ENCODE measurements at places on chromosomes 2 and 18. TPM values are rescaled to one million over a fixed set of nuclear protein-coding genes. Genes with fewer than 3 reads are reported as not detected.
A peak's percentile ranks its signal among the peaks of the same experiment; 100 is the strongest.

DNA sequence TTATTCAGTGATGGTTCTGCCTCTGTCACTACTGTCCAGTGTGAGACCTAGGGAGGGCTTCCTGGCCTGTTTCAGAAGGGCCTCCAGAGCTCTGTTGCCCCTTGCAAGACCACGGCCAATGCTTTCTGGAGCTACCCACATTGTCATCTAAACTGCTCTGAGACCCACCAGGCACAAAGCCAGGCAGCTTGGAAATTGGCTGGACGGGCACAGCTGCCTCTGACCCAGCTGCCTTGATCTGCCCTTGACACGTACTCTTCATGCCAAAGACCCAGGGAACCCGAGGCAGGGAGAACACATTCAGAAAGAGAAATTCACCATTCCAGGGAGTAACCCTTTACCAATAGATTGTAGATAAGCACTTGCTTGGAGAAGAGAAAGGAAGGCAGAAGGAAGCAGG lies 183.7 kb upstream of the SIX2 start:
- H3K4me3 ChIP-seq: no peak overlapping the region
- DNase-seq: no peak
- H3K36me3 ChIP-seq: no peaks in the 10 kb centered on the region
- H3K27me3 ChIP-seq: peaks cover 5% of the 10 kb centered on the region

GRCh38 chr2:177888581-177888980 lies 184.0 kb downstream of the PDE11A start:
- no peaks in the 10 kb centered on the region for H3K36me3 ChIP-seq
- H3K27me3 ChIP-seq: no peaks in the 10 kb centered on the region
- H3K4me1 ChIP-seq: peaks cover 21% of the 10 kb centered on the region
- DNase-seq: no peak
- H3K4me3 ChIP-seq: no peak overlapping the region
- no peak overlapping the region for H3K27ac ChIP-seq

DNA sequence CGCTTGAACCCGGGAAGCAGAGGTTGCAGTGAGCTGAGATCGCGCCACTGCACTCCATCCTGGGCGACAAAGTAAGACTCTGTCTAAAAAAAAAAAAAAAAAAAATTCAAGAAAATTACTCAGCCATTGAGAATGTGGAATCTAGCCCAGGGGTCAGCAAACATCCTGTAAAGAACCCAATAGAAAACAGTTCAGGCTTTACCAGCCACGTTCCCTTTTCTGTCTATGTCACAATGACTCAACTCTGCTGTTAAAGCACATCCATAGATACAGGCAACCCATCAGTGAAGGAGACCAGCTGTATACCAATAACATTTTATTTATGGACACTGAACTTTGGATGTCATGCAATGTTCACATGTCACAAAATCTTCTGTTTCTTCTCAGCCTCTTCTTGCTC lies 435.6 kb upstream of the GYPC start:
- H3K27ac ChIP-seq: no peak overlapping the region
- H3K4me3 ChIP-seq: no peak overlapping the region
- no peaks in the 10 kb centered on the region for H3K4me1 ChIP-seq
- no peaks in the 10 kb centered on the region for H3K27me3 ChIP-seq
- DNase-seq: no peak

GRCh38 chr18:46832849-46833248 lies 76.0 kb upstream of the ST8SIA5 start:
- H3K27me3 ChIP-seq: no peaks in the 10 kb centered on the region
- H3K4me1 ChIP-seq: no peaks in the 10 kb centered on the region
- no peak overlapping the region for H3K4me3 ChIP-seq
- H3K36me3 ChIP-seq: peaks cover 39% of the 10 kb centered on the region

- H3K4me3 ChIP-seq: no peak overlapping the region
- H3K27ac ChIP-seq: peak overlapping the region; percentile 40
- H3K4me1 ChIP-seq: peaks cover 4% of the 10 kb centered on the region
- no peaks in the 10 kb centered on the region for H3K27me3 ChIP-seq
- no peaks in the 10 kb centered on the region for H3K36me3 ChIP-seq
These were observed 16.9 kb downstream of the TGIF1 start for GRCh38 chr18:3466872-3467271.

DNA sequence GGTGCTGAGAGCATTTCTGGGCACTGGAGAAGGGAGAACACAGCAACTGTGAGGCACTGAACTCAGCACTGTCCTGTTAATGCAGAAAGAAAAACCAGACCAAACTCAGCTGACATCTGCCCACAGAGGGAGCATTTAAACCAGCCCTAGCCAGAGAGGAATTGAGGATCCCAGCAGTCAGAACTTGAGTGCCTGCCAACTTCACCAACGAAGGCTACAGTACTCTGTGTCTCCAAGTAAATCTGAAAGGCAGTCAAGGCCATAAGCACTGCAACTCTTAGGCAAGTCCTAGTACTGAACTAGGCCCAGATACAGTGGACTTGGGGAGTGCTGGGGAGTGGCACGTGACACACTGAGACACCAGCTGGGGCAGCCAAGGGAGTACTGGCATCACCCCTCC lies 176.2 kb upstream of the ZC3H15 start:
- H3K4me1 ChIP-seq: no peaks in the 10 kb centered on the region
- no peaks in the 10 kb centered on the region for H3K36me3 ChIP-seq
- DNase-seq: peak; percentile 60
- H3K27me3 ChIP-seq: no peaks in the 10 kb centered on the region

GRCh38 chr18:42275949-42276730 lies 321.1 kb downstream of the PIK3C3 start:
- H3K27me3 ChIP-seq: no peaks in the 10 kb centered on the region
- H3K27ac ChIP-seq: no peak overlapping the region
- H3K4me3 ChIP-seq: no peak overlapping the region
- no peaks in the 10 kb centered on the region for H3K4me1 ChIP-seq
- H3K36me3 ChIP-seq: no peaks in the 10 kb centered on the region

- no peak overlapping the region for H3K27ac ChIP-seq
- H3K4me3 ChIP-seq: no peak overlapping the region
- H3K4me1 ChIP-seq: peaks cover 16% of the 10 kb centered on the region
- H3K27me3 ChIP-seq: no peaks in the 10 kb centered on the region
- H3K36me3 ChIP-seq: no peaks in the 10 kb centered on the region
These were observed 438.2 kb downstream of the NBAS start for GRCh38 chr2:15122915-15123314.

- no peaks in the 10 kb centered on the region for H3K4me1 ChIP-seq
- no peak overlapping the region for H3K27ac ChIP-seq
- H3K4me3 ChIP-seq: no peak overlapping the region
- peaks cover 54% of the 10 kb centered on the region for H3K27me3 ChIP-seq
- DNase-seq: no peak
- no peaks in the 10 kb centered on the region for H3K36me3 ChIP-seq
These were observed 8.2 kb downstream of the MALL start for GRCh38 chr2:110107092-110108079.

GRCh38 chr18:62242955-62243354 lies 55.9 kb downstream of the RELCH start:
- H3K27ac ChIP-seq: no peak overlapping the region
- no peaks in the 10 kb centered on the region for H3K27me3 ChIP-seq
- DNase-seq: no peak
- H3K4me1 ChIP-seq: no peaks in the 10 kb centered on the region

DNA sequence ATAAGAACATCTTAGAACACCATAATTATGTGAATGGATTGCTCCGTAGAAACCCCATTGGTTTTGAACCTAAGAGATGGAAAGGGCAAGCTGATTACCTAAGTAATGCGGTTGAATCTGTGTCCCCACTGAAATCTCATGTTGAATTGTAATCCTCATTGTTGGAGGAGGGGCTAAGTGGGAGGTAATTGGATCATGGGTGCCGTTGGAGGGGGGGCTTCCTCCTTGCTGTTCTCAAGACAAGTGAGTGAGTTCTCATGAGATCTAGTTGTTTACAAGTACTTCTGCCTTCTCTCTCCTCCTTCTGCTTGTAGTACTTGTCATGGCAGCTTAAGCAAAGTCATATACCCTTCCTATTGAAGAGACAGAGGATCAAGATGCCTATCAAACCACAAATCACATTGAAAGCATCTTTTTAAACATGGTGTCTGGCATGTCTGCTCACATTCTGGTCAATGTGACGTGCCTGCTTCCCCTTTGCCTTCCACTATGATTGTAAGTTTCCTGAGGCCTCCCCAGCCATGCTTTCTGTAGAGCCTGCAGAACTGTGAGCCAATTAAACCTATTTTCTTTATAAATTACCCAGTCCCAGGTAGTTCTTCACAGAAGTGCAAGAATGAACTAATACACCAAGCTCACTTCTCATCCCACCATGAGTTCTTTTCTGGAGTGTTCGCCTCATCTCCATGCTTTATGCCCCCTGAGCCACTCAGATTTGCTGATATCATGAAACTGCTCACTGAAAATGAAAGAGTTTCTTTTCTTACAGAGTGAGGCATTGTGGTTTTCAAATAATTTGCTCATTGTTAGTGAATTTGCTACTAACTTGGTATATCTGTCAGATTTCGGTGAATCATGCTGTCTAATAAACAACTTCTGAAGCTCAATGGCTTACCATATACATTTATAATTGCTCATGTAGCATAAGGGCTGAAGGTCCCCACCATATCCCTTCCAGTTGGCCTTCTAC lies 23.6 kb downstream of the KCNE4 start:
- no peaks in the 10 kb centered on the region for H3K4me1 ChIP-seq
- no peak overlapping the region for H3K27ac ChIP-seq
- no peaks in the 10 kb centered on the region for H3K36me3 ChIP-seq
- DNase-seq: no peak

- H3K36me3 ChIP-seq: no peaks in the 10 kb centered on the region
- H3K27ac ChIP-seq: no peak overlapping the region
- peaks cover 3% of the 10 kb centered on the region for H3K4me1 ChIP-seq
- no peak for DNase-seq
- no peaks in the 10 kb centered on the region for H3K27me3 ChIP-seq
These were observed 41.8 kb downstream of the SP100 start for GRCh38 chr2:230457793-230458192.

DNA sequence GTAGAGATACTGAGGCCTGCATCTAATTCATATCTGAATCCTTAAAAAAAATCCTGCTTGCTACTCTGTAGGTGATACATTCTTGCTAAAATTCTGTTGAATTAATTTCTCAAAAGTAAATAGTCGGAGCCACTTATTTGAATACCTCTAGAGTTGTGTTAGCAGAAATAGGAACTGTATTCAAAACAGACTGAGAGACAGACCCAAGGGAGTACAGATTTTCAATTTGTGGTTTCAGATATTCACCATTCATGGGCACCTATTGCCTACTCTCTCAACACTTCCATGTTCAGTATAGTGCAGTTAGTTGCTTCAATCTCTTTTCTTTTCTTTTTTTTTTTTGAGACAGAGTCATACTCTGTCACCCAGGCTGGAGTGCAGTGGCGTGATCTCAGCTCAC lies 46.6 kb upstream of the CTLA4 start:
- no peaks in the 10 kb centered on the region for H3K27me3 ChIP-seq
- H3K4me1 ChIP-seq: no peaks in the 10 kb centered on the region
- no peaks in the 10 kb centered on the region for H3K36me3 ChIP-seq
- H3K4me3 ChIP-seq: no peak overlapping the region

DNA sequence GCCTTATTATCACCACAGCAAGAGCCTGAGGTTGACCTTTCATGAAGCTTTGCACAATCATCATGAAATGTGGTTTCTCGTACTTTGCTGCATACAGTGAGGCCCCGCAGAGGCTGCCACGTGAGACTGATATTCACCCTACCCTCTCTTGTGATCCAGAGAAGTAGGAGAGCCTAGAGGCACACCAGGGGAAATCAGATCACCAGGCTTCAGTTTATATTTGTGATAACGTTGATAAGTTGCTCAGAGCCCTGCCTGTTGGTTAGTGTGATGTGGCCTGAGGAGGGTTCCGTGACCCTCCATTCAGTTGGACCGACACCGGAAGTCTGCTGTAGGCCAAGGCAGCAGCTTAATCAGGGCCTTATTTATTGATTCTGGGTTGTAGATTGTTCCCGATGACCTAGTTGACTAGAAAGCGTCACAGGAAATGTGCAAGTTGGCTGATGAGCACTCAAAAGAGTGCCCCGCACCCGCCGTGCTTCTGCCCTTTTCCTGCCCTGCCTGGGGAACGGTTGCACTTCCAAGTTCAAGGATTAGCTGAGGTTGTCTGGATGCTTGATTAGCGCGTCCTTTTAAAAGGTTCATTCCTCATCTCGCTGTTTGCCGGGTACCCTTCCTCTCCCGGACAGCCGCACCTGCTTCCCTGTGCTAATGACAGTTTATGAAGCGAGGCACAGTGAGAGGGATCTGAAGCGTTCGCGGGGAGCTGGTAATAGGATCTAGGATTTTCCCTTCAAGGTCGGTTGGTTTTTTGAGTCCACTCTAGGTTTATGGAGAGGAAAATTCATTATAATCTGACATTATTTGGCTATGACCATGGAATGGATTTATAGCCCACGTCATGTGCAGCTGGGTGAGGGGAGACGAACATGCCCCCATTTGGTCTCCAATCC lies 146.4 kb downstream of the SH3RF3 start:
- H3K27ac ChIP-seq: no peak overlapping the region
- no peaks in the 10 kb centered on the region for H3K27me3 ChIP-seq
- no peak for DNase-seq
- H3K4me1 ChIP-seq: no peaks in the 10 kb centered on the region

GRCh38 chr2:148237911-148238310 lies 217.0 kb downstream of the MBD5 start:
- no peak overlapping the region for H3K27ac ChIP-seq
- peaks cover 8% of the 10 kb centered on the region for H3K36me3 ChIP-seq
- no peaks in the 10 kb centered on the region for H3K27me3 ChIP-seq
- no peak for DNase-seq
- no peaks in the 10 kb centered on the region for H3K4me1 ChIP-seq

- no peak overlapping the region for H3K4me3 ChIP-seq
- H3K36me3 ChIP-seq: no peaks in the 10 kb centered on the region
- no peak for DNase-seq
- H3K4me1 ChIP-seq: peaks cover 7% of the 10 kb centered on the region
These were observed 354.8 kb downstream of the CELF4 start for GRCh38 chr18:37210781-37211180.

GRCh38 chr2:207660994-207661393 lies 35.8 kb upstream of the METTL21A start:
- H3K36me3 ChIP-seq: no peaks in the 10 kb centered on the region
- no peaks in the 10 kb centered on the region for H3K27me3 ChIP-seq
- DNase-seq: no peak
- H3K4me1 ChIP-seq: no peaks in the 10 kb centered on the region
- H3K4me3 ChIP-seq: no peak overlapping the region

GAREM1 gene
- 9.1 TPM for total RNA-seq

GPR75 gene
- 1.2 TPM for total RNA-seq
